ENCODE measurements at places on chromosomes 12 and 14.

DNA sequence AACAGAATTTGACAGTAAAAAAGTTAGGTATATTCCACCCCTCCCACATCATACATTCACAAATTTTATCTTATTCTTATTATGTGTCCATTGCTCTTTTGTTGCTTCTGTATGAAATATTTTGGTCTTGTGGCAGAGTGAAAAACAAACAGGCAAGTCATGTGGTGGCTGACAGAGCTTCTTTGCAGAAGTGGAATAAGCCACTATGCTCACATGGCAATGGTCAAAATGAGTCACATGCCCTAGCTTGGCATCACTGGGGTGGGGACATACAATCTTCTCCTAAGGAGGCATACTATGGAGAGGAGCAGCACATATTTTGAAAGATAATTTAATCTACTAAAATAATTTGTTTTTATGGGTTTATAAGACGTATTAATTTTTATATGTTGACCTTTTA, 27.7 kb upstream of the CMA1 start:
- DNase-seq, result no peak

DNA sequence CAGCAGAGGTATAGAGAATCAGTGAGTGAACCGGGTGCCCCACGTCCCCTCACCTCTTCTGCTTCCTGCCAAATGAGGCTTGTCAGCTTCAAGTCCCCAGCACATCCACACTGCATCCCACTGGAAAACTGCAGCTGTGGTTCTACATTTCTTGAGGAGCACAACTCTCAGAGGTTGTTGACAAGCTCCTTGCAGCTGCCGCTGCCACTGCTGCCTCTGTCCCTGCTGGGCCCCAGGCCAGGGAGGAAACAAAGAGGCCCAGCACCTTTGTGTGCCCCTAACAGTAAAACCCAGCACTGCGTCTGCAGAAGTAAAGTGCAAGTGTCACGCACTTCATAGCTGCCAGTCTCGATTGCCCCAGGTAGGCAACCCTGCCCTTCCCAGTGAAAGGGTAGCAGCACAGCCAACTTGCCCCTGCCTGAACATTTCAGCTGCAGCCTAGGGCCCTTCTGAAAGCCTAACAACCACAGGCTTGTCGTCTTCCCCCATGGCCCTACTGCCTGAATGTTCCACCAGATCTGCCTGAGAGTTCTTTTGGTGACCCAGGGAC, 1162.1 kb upstream of the USP15 start:
- no peak for DNase-seq

DNA sequence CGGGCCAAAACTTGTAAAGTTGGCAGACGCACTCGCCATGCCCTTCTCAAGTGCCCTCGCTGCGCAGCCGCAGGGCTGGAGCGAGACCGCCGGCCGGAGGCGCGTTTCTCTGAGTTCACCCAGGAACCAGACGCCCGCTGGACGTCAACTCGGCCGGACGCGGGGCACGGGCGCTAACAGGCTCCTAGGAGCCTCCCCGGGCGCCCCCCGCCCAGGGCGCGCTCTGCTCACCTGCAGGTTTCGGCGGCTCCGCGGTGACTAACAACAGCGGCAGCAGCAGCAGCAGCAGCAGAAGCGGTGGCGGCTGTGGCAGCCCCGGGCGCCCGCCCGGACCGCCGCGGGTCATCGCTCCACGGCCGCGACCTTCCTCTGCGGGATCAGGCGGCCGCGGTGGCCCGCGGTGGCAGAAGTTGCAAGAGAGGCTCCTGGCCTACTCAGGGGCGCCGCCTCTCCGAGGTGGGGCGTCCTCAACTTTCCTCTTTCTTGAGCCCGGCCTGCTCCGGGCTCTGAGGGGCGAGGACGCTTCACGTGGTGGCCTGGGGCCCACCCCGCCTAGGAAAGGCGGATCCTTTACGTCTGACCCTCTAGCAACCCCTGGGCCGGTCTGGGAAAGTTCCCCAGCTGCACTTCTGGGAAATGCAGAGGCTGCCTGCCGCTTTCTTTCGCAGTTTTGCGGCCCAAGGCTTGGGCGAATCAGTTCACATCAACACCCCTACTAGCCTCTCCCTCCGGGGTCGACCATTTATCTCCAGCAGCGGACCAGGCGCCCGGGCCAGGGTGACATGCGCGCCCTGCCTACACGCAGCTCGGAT, at the start of gene PLBD1:
PLBD1 (minus strand) TSS at position 533 of the 812 bp plus-strand sequence; CDS start at position 346, 187 bp downstream.
- DNase-seq, result no peak

DNA sequence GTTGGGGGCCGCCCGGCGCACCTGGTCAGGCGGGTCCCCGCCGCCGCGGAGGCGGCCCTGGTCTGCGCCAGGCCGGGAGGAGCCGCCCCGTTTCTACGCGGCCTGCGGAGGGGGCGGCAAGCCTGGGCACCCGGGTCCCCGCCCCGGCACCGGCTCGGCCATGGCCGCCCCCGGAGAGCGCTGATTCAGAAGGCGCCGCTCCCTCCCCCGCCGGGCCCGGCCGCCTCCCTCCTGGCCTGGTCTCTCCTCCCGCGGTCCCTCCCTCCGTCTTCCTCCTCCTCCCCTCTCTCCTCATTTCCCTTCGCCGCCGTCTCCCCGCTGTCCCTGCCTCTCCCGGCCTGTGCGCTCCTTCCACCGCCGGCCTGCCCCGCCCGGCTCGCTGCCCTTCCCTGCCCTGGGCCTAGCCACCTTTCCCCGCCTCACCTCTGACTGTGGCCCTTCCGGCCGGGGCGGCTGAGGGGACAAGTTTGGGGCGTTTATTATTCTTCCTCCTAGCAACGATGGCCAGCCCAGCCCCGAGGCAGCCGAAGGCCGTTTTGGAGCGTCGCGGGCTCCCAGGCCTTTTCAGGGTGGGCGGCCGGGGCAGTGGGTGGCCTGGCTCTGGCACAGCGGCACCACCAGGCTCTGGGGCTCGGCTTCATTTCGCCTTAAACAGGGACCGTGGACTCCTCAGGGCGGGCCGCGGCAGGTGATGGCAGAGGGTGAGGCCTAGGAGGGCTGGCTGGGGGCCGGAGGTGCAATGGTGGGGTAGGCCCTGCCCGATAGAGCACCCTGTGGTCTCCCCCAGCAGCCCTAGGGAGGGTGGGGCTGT, 768 bp downstream of the CEP170B start:
- no peak for DNase-seq

DNA sequence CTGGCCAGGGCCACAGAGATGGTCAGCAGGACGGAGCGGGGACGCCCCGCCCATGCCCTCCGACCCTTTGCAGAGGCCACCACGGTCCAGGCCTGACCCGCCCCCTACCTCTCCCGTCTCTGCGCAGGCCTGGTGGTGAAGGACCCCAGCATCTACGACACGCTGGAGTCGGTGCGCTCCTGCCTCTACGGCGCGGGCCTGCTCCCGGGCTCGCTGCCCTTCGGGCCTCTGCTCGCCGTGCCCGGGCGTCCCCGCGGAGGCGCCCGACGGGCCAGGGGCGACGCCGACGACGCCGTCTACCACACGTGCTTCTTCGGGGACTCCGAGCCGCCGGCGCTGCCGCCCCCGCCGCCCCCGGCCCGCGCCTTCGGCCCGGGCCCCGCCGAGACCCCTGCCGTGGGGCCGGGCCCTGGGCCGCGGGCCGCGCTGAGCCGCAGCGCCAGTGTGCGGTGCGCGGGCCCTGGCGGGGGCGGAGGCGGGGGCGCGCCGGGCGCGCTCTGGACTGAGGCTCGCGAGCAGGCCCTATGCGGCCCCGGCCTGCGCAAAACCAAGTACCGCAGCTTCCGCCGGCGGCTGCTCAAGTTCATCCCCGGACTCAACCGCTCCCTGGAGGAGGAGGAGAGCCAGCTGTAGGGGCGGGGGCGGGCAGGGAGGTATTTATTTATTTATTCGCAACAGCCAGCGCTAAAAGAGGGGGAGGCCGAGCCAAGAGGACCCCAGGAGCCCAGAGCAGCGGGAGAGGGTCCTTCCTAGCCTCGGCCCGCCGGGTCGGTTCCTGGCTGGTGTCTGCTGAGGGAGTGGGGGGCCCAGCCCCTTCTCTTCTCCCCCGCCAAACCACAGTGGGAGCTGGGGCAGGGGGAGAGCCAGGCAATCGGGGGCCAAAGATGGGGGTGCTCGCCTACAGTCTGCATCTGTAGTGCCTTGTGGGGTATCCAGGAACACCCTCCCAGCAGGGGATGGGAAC, 8.1 kb downstream of the TAMALIN start:
- DNase-seq, result no peak

GRCh38 chr14:20969336-20969735, 14.0 kb downstream of the RNASE2 start:
- no peak for DNase-seq

- no peak for DNase-seq
Observed at GRCh38 chr14:99519347-99519881, 38.2 kb downstream of the CCNK start.

- DNase-seq, result no peak
Observed at GRCh38 chr12:52900166-52900895, 4.5 kb downstream of the KRT8 start.

- DNase-seq, result no peak
Observed at GRCh38 chr12:58695263-58695662, 225.0 kb downstream of the LRIG3 start.

- no peak for DNase-seq
Observed at GRCh38 chr12:21786041-21786531, 11.6 kb upstream of the KCNJ8 start.

DNA sequence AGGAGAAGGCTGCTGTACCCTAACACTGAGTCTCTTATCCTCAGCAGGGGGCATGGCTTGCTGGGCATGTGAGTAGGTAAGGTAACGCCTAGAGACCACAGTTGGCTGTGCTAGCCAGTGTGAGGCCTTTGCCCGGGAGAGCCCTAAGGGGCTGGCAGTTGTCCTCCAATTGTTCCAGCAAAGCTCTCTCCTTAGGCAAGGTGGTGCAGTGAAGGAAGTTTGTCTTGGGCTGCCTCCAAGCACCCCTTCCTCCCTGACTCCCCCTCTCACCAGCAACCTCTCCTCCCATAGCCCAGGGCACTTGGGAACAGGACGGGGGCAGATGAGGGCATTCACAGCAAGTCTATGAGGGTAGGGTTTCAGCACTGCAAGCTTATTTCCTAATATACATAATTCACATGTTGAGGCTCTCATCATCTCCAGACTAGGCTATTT, 23.0 kb downstream of the LACRT start:
- DNase-seq, result no peak

- DNase-seq, result no peak
Observed at GRCh38 chr14:73492043-73492552, 1.4 kb downstream of the RIOX1 start.

- DNase-seq, result no peak
Observed at GRCh38 chr12:110373025-110373424, 30.5 kb downstream of the ANAPC7 start.

- DNase-seq, result no peak
Observed at GRCh38 chr14:65237941-65238340, 135.6 kb upstream of the MAX start.

GRCh38 chr12:53737093-53737808, 10.0 kb upstream of the CALCOCO1 start:
- no peak for DNase-seq

DNA sequence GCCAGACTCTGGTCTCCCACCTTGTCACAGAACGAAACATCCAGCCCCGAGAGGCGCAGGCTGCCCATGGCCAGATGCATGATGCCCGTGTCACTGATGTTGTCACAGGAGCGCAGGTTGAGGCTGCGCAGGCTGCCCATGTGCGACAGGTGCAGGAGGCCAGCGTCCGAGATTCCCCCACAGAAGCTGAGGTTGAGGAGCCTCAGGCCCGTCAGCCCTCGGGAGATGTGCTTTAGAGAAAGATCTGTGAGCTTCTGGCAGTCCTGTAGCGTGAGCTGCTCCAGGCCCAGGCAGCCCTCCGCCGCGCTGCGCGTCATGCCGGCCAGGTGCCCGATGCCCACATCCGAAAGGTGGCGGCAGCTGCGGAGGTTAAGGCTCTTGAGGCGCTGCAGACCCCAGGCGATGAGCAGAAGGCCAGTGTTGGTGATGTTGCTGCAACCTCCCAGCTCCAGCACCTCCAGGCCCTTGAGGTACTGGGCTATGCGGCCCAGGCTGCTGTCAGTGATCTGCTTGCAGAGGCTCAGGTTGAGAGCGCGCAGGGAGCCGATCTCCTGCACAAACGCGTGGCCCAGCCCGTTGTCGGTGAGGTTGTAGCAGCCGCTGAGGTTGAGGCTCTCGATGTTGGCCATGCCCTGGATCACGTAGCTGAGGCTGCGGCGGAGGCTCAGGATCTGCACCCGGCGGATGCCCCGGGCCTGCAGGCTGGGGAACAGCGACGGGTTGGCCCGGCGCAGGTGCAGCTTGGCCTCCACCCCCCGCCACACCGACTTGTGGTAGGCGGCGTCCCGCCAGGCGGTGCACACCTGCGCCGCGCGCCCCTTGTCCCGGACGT, 991 bp downstream of the FBXL14 start:
- peak; percentile 21 for DNase-seq

GRCh38 chr14:24058260-24058950, 6.6 kb downstream of the CARMIL3 start:
- no peak for DNase-seq

DNA sequence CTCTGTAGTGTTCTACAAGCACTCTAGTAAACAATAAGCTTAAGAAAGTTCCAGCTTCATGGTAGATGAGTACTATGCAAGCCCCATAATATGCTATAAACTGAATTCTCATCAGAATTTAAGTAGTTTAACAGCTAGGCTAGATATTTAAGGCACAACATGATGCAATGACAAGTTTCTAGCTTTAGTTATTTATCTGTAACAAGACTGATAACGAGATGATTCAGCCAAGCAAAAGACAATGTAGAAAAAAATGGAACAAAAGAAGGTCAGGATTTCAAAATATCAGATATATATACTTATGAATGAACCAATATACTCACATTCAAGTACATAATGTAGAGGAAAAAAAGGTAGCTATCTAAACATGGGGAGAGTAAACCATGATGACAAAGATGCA, 61.0 kb upstream of the RERGL start:
- no peak for DNase-seq

DNA sequence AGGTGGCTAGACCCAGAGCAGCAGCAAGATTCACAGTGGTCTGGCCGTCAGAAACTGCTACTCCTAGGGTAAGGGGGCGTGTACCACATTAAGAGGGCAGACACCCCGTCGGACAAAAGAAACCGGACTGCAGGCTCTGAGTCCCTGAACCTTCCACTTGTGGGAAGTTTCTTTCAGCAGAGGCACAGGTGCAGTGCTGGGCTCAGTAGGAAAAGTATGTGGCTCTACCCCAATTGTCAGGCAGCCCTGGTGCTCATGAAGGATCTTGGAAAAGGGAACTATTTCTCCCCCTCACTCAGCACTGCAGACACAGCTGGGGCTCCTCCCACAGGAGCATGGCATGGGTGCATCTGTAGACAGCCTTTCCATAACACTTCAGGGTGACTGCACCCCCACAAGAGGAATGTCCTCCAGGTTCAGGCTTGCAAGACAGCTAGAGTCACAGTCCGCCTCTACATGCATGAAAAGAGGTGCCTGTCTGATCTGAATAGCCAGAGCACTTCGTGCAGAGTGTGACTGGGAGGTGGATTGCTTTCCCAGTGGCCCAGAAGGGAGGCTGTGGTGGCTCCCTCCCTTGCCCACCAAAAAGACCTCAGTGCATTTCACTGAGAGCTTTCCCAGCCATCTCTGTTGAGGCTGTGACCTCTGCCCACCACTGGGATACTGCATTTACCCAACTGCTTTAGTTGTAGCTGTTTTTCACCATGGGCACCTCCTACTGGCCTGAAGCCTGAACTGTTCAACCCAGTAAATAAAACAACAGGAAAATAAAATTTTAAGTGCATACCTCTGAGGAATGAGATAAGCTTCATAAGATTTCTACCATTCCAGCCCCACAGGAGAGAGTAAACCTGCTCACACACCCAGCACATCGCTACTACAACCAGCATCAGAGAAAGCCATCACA, 14.2 kb downstream of the CEP128 start:
- DNase-seq, result no peak
